ENCODE measurements at places on chromosomes 6 and 20. TPM values are rescaled to one million over a fixed set of nuclear protein-coding genes. Genes with fewer than 3 reads are reported as not detected.

EYS gene
- total RNA-seq: 0.17 TPM

DNAH8 gene
- total RNA-seq: not detected

NFYA gene
- 21.6 TPM for total RNA-seq

SLC12A5 gene
- total RNA-seq: 0.21 TPM

PAX1 gene
- total RNA-seq: not detected

RFX6 gene
- not detected for total RNA-seq

AGPAT4 gene
- total RNA-seq: 3.9 TPM

SIRPB2 gene
- not detected for total RNA-seq

GGTLC1 gene
- total RNA-seq: not detected

- no peak for DNase-seq
These were observed 177.5 kb downstream of the CDC5L start for GRCh38 chr6:44564906-44565524.

- DNase-seq: no peak
These were observed 713 bp downstream of the WFDC9 start for GRCh38 chr20:45630371-45630770.

- no peak for DNase-seq
These were observed 191.6 kb downstream of the SOX4 start for GRCh38 chr6:21785164-21785563.

GRCh38 chr20:63345328-63346100 is 15.6 kb downstream of the CHRNA4 start:
- DNase-seq: no peak

GRCh38 chr6:132530293-132530974 is 7.6 kb upstream of the TAAR9 start:
- peak; percentile 15 for DNase-seq

DNA sequence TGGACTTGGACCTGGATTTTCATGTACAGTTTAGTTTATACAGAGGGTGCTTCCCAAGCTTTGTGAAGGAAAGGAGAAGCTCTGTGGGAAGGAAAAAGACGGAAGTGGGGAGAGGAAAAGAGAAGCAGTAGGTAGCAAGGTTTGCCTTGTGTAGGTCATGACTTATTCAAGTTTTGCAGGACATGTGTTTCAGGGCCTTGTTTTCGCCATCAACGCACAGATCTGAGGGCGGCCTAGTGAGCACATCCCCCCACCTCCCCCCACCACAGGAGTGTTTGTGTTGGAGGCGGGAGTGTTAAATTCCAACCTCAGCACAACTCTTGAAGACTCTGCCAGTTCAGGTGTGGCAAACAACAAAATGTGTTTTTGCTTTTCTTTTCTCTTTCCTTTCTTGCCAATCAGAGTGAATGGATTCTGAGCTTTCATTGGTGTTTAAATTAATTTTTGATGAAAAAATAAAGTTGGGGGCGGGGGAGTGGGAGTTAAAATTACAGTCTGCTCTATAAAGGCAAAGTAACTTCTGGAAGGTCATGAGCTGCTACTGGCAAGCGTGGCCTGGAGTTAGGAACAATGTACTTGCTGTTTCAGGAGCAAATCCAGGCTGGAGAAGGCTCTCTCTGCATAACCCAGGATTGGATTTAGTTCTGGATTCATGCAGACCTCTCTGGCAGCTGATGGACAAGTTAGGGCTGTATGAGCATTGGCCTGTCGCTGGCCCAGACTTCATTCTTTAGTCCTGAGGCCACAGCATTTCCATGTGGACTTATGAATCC is 338.5 kb downstream of the CD83 start:
- DNase-seq: no peak

- DNase-seq: no peak
These were observed 1.4 kb downstream of the SLC35F1 start for GRCh38 chr6:117908246-117909068.

GRCh38 chr20:5095454-5095853 is 24.3 kb downstream of the PCNA start:
- no peak for DNase-seq

- DNase-seq: no peak
These were observed 2.1 kb downstream of the IRF4 start for GRCh38 chr6:393391-394221.

- no peak for DNase-seq
These were observed 39.9 kb upstream of the TBC1D7 start for GRCh38 chr6:13368079-13368730.

DNA sequence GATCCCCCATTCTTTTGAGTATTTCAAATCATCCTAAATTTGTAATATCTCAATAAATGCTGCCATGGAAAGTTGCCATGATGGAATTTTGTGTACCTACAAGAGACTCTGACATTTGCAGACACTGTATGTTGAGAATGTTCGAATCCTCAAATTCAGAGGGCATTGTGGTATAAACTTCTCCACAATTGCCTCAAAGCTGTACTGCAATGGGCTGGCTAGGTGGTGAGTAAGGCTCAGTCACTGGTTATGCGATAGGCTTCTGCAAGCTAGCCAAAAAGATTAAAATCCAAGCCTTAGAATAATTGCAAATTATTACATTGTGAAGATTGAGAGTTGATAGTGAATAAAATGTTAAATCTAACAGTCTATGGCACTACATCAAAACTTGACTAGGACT is 130.2 kb upstream of the CEP162 start:
- DNase-seq: no peak

- DNase-seq: peak; percentile 91
These were observed 92.0 kb downstream of the ATXN1 start for GRCh38 chr6:16669227-16669626.

- no peak for DNase-seq
These were observed 582.4 kb downstream of the CDH26 start for GRCh38 chr20:60540591-60540990.

DNA sequence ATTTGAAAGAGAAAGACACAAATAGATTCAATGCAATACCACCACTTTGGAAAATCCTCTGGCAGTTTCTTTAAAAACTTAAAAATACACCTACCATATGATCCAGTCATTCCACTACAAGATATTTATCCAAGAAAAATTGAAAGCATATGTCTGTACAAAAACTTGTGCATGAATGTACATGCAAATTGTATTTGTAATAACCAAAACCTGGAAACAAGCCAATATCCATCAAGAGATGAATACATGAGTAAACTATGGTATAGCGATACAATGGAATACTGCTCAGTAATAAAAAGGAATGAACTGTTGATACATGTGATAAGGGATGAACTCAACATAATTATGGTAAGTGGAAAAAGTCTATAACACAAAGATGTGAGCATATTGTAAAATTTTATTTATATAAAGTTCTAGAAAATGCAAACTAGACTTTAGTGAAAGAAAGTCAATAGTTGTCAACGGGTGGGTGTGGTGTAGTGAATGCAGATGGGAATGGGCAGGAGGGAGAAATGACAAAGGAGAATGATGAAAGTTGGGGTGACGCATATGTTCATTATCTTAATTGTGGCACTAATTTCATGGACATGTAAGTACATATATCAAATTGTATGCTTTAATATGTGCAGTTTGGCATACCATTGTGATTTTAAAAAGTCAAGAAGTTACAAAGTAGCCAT is 347.5 kb downstream of the SAMD5 start:
- DNase-seq: no peak

- no peak for DNase-seq
These were observed 12.9 kb upstream of the UQCC2 start for GRCh38 chr6:33724102-33725023.

- DNase-seq: no peak
These were observed 91.1 kb downstream of the ASXL1 start for GRCh38 chr20:32449057-32449889.

DNA sequence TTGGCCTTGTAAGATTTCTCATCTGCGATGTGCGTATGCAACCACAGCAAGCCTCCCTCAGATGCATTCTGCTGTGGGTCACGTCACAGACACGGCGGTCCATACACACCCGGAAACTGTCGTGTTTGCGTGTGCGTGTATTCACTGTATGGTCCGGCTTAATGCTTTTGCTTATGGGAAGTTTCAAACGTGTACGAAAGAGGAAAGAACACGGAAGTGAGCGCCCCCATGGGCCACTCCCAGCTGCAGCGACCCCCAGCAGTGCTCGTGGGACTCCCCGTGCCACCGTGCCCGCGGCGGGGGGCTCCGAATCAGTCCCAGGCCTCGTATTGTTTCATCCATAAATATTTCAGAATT is 10.2 kb downstream of the DLL1 start:
- DNase-seq: no peak

- no peak for DNase-seq
These were observed 22.3 kb downstream of the LINC00237 start for GRCh38 chr20:21083825-21084325.

- no peak for DNase-seq
These were observed 15.1 kb upstream of the TRIM39 start for GRCh38 chr6:30311671-30312070.
